ENCODE measurements at places on chromosomes 12 and 14. TPM values are rescaled to one million over a fixed set of nuclear protein-coding genes. Genes with fewer than 3 reads are reported as not detected.

Gene CLEC1A
- not detected for total RNA-seq

Gene CYP46A1
- total RNA-seq: 0.52 TPM

Gene PZP
- total RNA-seq: not detected

Gene CACNA2D4
- total RNA-seq: 0.22 TPM

Gene FOXG1
- total RNA-seq: not detected

Gene DIO2
- not detected for total RNA-seq

DNA sequence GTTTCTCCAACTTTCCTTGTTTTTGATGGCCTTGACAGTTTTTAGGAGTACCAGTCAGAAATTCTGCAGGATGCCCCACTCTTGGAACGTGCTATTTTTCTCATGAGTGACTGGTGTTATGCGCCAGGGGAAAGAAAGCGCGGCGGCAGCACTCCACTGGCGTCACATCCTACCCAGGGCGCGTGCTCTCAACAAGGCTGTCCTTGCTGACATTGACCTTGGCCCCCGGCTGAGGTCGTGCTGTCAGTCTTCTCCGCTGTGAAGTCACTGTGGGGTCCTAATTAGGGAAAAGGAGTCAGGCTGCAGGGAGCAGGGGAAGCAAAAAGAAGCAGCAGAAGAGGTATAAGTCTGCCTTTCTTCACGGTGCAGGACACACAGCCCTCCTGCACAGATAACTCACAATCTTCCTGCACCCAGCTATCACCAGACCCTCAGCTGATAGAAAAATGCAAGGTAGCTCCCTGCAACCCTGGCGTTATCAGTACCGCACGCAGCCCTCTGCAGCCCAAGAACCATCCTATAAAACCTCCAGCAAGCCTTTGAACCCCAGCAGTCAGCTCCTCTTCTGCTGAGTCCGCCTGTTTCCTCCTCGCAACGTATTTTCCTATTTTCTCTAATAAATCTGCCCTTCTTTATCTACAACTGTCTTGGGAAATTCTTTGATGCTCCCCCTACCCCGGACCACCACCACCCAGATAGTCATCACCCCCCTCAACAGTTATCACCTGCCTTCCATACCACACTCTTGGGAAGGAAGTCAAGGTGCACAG lies 48.0 kb upstream of the C14orf180 start:
- H3K27me3 ChIP-seq: no peaks in the 10 kb centered on the region
- H3K36me3 ChIP-seq: no peaks in the 10 kb centered on the region
- DNase-seq: no peak
- H3K27ac ChIP-seq: peak overlapping the region; percentile 39

GRCh38 chr14:38042322-38042721 lies 165.4 kb upstream of the SSTR1 start:
- no peak overlapping the region for H3K27ac ChIP-seq
- H3K36me3 ChIP-seq: no peaks in the 10 kb centered on the region
- no peak for DNase-seq
- H3K4me1 ChIP-seq: peaks cover 28% of the 10 kb centered on the region
- H3K27me3 ChIP-seq: no peaks in the 10 kb centered on the region
- H3K4me3 ChIP-seq: no peak overlapping the region

- no peaks in the 10 kb centered on the region for H3K27me3 ChIP-seq
- H3K27ac ChIP-seq: no peak overlapping the region
- no peaks in the 10 kb centered on the region for H3K4me1 ChIP-seq
- H3K4me3 ChIP-seq: no peak overlapping the region
Measured at GRCh38 chr12:51864833-51865670, 16.5 kb upstream of the FIGNL2 start.

Data from Karpas-422 (cell line).